Neuronal stem cell (in vitro differentiated cells): ENCODE measurements at places on chromosomes 11 and 22.

- DNase-seq: no peak
These were observed 140.8 kb downstream of the PKNOX2 start for GRCh38 chr11:125305345-125305744.

- peak; percentile 56 for DNase-seq
These were observed 29.0 kb upstream of the NAP1L4 start for GRCh38 chr11:3021125-3021524.

- DNase-seq: no peak
These were observed 12.6 kb downstream of the RAB36 start for GRCh38 chr22:23157560-23158515.

DNA sequence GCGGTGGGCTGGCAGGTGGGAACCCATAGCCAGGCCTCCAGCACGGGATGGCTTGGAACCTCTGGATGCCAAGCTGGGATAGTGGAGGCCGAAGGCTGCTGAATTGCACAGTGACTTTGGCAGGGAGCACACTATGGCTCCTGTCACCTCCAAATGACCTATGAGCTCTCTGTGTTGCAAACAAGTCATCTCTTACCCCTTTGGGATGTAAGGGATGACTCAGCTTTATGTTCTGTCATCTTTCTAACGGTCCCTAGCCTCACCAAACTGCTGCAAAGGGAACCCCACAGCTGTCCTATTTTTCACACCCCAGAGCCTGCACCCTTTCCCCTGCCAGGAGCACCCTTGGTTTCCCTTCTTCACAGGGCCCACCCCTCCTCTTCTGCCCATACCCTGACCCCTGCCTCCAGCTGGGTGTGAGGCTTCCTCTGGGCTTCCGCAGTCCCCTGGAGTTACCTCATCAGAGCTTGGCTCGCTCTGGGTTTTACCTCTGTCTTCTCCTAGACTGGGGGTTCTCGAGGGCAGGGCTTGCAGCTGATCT lies 2.7 kb upstream of the SCUBE1 start:
- DNase-seq: no peak

DNA sequence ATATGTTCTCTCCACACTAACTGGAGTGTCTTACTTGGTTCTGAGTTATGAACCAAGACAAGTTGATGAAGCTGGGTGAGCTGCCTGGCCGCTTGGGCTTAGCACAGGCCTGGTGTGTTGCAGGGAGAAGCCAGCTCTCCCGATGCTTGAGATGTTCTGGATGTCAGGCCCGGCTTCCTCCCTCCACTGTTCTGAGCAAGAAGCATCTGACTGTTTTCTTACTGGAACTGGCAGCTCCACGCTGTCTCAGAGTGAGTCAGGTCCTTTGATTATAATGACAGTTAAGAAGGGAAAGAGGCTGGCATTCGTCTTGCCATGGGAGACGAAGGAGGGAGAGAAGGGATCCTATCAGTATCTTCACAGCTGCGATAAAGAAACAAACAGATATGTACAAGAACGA lies 46.5 kb upstream of the CRTAM start:
- no peak for DNase-seq

- no peak for DNase-seq
These were observed 27.7 kb downstream of the LRRC4C start for GRCh38 chr11:41431784-41432183.

- no peak for DNase-seq
These were observed 66.8 kb downstream of the TSPAN18 start for GRCh38 chr11:44793350-44794090.

DNA sequence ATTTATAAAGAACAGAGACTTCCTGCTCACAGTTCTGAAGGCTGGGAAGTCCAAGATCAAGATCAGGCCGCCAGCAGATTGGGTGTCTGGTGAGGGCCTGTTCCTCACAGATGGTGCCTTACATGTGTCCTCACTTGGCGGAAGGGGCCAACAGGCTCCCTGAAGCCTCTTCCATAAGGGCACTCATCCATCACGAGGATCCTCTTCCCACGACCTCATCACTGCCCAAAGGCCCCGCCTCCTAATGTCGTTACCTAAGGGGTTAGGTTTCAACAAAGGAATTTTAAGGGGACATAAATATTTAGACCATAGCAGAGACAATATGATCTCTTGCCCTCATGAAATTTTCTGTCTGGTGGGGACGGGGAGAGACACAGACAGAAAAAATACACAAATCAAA lies 18.6 kb downstream of the TP53AIP1 start:
- DNase-seq: no peak

DNA sequence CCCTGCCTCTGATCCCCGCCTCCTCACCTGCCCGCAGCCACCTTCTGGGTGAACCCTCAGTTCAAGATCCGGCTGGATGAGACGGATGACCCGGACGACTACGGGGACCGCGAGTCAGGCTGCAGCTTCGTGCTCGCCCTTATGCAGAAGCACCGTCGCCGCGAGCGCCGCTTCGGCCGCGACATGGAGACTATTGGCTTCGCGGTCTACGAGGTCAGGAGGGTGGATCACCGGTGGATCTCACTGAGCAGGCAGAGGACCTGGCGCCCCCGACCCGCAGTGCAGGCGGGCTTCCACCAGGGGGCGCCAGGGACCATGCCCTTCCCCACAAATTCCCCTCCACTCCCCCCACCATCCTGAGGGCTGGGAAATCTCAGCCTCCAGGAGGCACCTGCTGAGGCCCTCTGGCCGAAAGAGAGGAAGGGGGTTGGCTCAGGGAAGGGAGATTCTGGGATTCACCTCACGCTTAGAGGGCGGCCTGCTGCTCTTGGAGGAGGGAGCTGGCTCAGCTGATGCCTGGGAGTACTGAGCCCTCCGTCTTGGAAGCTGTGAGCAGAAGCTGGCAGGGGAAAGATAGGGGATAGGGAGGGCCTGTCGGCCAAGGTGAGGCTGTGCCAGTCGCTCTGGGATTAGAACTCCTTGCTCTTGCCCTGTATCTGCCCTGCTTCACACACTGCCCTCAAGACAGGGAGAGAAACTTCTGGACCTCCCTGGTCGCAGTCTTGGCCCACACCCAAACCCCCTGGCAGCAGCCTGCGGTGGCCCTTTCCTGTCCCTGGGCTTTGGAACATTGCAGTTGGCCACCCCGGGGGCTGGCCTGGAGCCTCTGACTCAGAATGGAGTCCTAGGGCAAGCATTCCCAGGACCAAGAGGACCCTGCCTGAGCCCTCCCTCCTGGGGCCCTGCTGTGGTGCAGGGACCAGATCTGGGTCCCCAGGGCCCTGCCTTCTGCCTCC lies 23.2 kb downstream of the CAPN1 start:
- DNase-seq: peak; percentile 73

- DNase-seq: no peak
These were observed 227.6 kb downstream of the ST3GAL4 start for GRCh38 chr11:126583101-126583500.

DNA sequence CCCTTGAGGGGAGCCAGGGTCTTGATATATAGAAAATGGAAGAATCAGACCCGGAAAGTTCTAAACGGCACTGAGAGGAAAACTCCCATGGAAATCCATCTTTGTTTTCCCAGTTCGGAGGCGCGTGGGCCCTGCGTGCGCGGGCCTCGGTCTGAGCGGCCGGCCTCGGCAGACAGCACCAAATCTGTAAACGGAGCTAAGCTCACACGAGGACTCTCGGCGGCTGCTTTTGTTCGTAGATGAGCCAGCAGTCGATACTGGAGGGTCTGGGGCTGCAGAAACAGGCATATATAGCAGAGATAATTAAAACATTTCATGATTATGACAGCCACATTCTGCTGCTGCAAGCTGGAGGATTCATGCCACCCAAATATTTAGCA lies 68.5 kb upstream of the PPARA start:
- DNase-seq: no peak

DNA sequence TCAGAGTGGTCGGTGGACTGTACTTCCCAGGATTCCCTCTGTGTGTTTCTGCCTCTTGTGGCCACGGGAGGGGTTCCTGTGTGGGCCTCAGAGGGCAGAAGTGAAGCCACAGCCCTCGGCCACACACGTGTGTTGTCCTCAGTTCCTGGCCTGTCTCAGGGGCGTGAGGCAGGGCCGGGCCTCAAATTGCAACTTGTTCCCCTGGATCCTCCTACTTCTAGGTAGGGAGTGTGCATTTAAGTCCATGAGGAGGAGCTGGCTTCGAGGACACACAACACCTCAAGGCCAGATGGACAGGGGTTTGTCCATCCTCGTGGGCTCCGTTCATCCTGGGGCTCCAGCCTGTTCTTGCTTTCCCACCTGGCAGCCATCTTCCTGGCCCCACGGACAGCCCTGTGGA lies 573.0 kb downstream of the TBC1D22A start:
- no peak for DNase-seq

- DNase-seq: no peak
These were observed 22.2 kb downstream of the IL10RA start for GRCh38 chr11:118008271-118008911.

GRCh38 chr11:110160016-110160415 lies 66.8 kb downstream of the ZC3H12C start:
- no peak for DNase-seq

GRCh38 chr11:12097219-12097618 lies 13.2 kb upstream of the MICAL2 start:
- DNase-seq: no peak

DNA sequence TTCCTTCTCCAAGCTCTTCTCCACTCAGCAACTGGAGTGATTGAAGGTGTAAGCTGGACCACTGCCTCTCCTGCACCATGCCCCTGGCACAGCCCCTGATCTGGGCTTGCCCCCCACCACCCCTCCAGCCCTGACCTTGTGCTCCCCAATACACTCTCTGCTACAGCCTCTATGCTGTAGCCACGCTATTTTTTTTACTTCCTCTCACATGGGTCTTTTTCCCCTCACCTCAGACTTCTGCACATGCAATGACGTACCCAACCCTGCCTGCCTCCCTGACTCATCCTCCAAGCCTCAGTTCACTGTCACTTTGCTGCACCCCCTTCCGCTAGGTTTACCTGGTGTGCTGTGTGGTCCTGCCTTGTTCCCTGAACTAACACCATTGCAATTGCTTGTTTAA lies 9.0 kb downstream of the CSNK2A3 start:
- DNase-seq: no peak

GRCh38 chr11:6604081-6604626 lies 580 bp downstream of the ILK start:
- peak; percentile 43 for DNase-seq

DNA sequence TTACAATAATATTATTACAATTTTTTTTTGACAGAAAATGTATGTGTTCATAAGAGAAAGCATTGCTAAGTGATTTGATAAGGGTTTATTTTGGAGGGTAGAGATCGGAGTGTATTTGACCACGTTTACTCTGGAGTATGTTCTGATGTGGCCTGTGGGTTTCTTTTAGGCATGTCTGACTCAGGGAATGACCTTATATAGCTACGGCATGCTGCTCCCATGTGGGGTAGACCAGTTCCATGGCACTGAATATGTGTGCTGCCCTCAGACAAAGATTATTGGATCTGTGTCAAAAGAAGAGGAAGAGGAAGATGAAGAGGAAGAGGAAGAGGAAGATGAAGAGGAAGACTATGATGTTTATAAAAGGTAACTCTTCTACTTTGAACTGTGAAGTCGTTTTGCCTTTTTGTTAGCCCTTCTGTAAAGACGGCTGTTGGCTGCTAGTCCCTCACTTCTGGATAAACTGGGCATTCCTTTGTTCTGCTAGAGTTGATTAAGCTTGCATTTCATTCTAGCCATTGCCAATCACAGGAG lies 38.1 kb upstream of the ST14 start:
- no peak for DNase-seq

DNA sequence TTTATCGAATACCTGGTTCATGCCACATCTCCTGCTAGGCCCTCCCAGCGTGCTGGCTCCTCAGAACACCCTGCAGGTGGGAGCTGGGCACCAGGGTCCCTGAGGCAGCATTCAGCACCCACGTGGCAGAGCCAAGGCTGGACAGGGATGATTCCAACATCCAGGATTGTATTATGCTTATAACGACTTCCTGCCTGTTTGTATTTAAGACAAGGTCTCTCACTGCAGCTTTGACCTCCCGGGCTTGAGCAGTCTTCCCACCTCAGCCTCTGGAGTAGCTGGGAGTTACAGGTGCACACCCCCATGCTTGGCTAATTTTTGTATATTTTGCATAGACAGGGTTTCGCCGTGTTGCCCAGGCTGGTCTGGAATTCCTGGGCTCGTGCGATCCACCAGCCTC lies 64.7 kb upstream of the WNT7B start:
- DNase-seq: no peak

GRCh38 chr22:25747245-25747944 lies 5.4 kb downstream of the MYO18B start:
- no peak for DNase-seq

DNA sequence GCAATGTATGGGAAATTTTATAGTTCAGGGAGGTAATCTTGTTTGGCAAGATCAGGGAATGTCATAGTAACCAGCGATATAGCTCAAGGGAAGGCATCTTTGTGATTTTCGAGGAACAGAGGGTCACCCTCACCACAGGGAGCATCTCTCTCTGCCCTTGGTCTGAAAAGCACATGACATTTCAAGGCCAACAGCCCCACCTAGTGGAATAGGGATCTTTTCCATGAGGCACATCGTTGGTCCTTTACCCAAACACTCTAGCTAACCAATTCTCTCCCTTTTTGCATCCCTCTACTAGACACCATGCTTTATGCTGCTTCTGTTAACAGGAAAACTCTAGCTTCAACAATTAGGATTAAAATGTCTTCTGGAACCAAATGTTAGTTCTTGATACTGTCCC lies 179.0 kb downstream of the GRM5 start:
- peak; percentile 0 for DNase-seq

GRCh38 chr11:106988151-106989077 lies 29.9 kb downstream of the GUCY1A2 start:
- DNase-seq: no peak

DNA sequence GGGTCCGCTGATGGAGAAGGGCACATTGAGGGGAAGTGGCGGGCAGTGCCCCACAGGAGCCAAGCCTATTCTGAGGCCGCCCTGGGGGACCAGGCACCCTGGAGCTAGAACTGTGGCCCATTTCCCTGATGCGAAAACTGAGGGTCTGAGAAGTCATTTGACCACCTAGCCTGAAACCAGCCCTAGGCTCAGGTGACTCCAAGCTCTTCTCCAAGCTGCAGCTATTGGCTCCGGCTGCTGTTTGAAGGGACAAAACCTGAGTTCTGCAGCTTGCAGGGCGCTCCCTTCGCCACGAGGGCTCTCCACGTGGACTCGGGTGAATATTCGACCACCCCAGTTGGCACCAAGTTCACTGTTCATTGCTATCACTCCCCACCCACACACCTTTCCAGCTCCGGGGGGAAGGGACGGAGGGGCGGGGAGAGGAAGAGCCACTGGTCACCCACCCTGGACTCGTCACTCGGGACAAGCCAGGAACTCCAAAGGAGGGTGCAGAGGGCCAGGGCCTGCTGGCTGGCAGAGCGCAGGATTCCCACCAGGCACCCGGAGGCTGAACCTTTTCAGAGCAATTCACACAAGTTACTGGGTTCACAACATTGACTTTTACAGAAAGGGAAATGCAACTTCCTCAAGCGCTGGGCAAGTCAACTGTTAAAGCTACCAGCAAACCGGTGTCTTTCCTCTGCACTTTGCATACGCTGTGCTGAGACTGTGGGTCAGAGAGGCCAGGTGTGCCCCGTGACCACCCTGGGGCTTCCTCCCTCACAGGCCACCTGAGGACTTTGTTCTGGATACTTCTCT lies 1.1 kb upstream of the RAC2 start:
- no peak for DNase-seq

DNA sequence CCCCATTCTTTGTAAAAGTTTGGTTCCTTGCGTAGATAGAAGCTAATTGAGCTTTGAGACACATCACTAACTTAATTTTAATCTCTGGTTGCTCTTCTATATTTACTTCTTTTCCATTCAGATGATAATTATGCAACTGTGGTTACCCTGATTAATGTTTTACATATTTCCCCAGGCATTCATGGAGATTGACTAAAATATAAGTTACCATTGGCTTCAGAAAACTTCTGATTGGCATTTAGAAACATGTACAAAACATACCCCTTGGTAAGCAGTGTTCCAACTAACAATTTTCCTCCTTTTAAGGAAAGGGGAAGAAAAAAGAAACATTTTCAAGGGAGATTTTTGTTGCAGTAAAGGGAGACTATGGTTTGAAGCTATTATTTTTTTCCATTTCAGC lies 43.9 kb downstream of the FAT3 start:
- no peak for DNase-seq
